Cerebellar nuclear complex (tissue), 1 donor: ENCODE measurements at places on chromosomes 6 and 20.

GRCh38 chr6:2976571-2977085 lies 5.3 kb upstream of the SERPINB6 start:
- DNase-seq, result no peak

- DNase-seq, result no peak
Observed at GRCh38 chr6:34484899-34485298, 19.0 kb downstream of the PACSIN1 start.

- no peak for DNase-seq
Observed at GRCh38 chr6:161584051-161584450, 310.2 kb upstream of the AGPAT4 start.

DNA sequence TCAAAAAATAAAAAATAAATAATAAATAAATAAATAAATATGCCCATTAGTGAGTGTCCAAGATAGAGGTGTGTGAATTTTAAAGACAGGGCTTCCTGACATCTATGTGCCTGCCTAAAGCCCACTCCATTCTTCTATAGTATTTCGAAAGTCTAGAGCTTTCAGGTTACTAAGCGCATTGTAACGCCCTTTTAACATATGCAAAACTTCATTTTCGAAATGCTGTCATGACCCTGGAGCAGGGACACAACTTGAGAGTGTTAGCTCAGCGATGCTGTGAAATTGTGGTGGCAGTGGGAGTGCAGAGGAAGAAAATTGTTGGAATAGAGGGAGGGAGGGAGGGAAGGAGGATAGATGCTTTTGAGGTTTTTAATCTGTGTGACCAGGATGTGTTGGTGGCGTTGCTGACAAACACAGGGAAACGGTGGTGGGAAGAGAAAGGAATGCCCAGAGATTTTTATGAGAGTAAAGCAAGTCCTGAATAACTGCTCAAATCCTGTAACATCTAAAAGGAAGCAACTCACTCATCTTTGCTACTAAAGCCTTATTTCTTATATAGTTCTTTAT lies 169.3 kb downstream of the ARID1B start:
- no peak for DNase-seq

- DNase-seq, result no peak
Observed at GRCh38 chr6:113909224-113909856, 52.2 kb downstream of the MARCKS start.

- DNase-seq, result no peak
Observed at GRCh38 chr6:100449239-100449691, 15.5 kb downstream of the SIM1 start.

GRCh38 chr20:63363981-63364561 lies 2.9 kb upstream of the CHRNA4 start:
- DNase-seq, result no peak

DNA sequence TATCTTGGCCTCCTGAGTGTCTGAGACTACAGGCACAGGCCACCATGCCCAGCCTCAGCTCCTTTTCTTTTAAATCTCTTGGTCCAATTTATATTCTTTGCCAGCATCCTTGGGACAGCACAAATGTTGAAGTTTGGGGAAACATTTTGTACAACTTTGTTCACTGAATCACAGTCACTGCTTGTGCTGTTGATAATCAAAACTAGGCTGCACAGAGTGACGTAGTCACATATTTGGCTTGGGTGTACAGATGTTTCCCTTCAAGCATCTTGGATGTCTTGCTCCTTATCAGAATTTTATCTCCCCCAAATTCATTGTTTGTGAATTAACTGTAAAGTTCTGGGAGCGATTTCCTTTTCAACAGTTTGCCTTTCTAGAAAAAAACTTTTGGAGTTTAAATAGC lies 17.9 kb downstream of the CARMIL1 start:
- DNase-seq, result no peak

- DNase-seq, result no peak
Observed at GRCh38 chr6:156994215-156995076, 217.3 kb downstream of the ARID1B start.

DNA sequence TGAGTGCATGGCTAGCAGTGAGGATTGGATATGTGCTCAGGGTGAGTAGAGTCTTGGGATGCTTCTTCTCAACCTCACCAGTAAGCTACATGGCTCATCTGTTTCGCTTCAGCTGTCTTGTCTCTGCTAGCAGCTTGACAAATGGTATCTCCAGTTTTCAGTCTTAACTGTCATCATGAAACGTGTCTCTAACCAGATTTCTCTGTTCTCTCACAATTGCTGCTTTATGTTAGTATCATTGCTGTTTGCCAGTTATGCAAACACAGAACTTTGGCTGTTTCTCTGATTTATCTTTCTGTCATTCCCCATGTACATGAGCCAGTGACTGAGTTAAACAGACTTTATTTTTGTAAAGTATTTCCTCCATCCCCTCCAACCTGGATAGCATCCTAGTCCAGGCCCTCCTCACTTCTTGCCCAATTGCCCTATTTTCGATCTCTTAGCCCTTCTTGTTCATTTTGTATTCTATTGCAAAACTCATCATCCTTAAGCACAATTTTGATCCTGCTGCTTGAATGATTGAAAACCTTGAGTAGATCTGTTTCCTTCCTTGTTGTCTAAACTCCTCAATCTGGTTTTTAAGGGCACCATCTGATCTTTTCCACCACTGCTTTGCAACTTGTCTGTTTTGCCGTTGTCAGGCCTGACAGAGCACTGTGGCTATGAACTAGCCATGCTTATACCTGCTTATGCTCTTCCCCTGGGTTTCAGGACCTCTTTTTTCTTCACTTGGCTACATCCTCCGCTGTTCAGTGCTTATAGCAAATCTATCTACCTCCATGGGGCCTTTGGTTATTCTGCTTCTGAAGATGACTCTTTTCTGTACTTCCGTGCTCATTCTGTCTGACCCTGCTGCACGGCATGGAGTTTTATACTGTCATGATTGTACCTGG lies 37.7 kb upstream of the ADIG start:
- DNase-seq, result no peak

GRCh38 chr6:81895511-81896185 lies 143.2 kb upstream of the TENT5A start:
- no peak for DNase-seq

DNA sequence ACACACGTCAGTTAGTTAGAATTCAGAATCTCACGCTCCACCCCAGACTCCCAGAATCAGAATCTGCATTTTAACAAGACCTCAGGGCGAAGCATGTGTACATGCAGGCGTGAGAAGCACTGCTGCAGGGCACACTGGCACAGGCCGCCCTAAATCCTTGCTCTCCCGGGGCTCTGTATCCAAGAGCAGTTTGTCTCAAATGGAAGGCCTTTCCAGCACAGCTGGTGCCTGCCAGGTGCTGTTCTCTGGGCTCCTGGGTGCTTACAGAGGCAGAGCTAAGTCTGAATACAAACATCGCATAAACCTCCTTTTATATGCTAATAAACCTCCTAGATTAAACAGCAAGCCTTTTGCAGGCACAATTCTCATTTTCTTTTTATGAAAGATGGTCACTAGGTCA lies 119.1 kb upstream of the CD93 start:
- DNase-seq, result no peak

GRCh38 chr20:18837718-18838117 lies 24.1 kb downstream of the SCP2D1 start:
- DNase-seq, result no peak

DNA sequence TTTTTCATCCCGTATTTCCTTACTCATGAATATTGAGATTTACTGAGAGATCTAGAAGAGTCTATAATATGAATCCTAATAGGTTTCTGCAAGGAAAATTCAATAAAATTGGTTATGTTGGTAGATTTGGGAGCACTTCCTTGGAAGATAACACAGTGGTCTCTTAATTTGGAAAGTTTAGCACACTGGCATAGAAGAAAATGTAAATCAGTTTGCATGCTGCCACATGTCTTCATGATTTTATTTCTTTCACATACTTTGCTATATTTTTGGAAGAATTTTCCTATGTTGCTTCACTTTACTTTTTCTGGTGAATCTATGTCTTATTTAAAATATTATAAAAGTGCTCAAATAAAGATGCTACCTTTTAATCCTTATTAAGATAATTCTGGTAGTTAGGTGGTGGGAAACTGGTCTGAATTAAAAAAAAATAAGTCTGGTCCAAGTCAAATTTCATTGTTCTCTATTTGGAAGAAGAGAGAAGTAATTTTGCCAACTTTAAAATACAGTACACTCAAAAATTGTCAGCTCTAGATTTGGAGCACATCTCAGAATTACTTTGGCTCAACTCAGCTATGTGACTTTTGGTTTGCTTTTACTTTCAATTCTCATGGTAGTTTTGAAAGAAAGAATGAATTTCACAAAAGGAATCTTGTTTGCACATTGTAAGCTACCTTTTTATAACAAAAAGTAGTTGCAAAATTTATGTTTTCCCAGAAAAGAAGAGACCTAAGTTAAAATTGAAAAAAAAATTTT lies 197.3 kb downstream of the CENPW start:
- DNase-seq, result no peak

DNA sequence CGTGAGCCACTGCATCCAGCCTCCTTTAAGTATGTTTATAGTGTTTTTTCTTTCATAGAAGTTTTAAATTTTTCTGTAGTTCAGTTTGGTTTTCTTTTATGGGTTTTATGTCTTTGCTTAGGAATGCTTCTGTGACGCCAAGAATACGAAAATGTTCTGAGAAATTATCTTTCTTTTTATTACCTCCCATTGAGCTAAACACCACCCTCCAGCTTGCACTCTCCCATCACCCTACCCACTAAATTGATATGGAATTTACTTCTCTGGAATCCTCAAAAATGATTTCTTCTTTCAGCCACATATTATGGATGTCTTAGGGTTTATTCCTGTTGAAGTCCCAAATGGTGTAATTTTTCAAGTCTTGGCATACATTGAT lies 38.1 kb downstream of the JARID2 start:
- no peak for DNase-seq
